ENCODE measurements at places on chromosomes 5 and 9.

GRCh38 chr5:13408616-13409015, 535.9 kb downstream of the DNAH5 start:
- DNase-seq, result no peak

- DNase-seq, result no peak
Observed at GRCh38 chr5:172763120-172763464, 7.9 kb downstream of the DUSP1 start.

DNA sequence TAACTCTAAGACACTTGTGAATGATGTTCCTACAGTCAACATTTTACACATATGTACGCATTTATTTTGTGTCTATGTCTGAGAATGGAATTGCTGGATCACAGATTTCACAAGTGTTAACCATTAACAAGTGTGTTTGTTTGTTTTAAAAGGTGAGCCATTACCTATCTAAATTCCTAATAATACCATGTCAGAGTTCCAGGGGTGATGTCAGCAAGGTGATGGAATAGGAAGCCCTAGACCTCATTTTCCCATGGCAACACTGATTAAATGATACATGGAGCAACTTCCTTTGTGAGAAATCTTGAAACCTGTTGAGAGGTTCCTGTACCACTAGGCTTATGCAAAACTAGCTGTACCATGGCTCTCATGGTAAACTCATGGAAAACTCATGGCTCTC, 309.7 kb downstream of the CYLC2 start:
- DNase-seq, result no peak

GRCh38 chr5:128506643-128507042, 31.4 kb downstream of the FBN2 start:
- no peak for DNase-seq

DNA sequence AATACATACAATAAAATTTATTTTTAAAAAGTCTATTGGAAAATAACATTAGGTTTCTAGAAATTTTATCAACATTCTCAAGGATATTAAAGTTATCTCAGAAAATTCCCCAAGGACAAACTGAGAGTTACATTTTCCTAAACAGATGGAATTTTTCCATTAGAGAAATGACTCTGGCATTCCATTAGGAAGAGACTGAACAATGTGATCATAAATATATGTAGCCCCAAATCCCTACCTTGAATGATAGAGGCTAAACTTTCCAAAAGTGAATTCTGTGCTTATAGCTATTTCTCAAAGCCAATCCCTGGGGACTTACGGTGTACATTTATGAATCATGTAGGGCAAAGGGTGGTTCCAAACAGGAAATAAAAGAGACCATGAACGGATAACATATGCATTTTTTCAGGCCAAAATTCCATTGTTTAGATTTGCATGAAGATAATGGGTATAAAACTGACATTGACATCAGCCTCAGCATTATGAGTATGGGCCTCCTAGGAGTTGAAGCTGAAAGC, 1181.0 kb upstream of the DMAC1 start:
- no peak for DNase-seq

- DNase-seq, result no peak
Observed at GRCh38 chr5:157150995-157151394, 8.3 kb upstream of the MED7 start.

DNA sequence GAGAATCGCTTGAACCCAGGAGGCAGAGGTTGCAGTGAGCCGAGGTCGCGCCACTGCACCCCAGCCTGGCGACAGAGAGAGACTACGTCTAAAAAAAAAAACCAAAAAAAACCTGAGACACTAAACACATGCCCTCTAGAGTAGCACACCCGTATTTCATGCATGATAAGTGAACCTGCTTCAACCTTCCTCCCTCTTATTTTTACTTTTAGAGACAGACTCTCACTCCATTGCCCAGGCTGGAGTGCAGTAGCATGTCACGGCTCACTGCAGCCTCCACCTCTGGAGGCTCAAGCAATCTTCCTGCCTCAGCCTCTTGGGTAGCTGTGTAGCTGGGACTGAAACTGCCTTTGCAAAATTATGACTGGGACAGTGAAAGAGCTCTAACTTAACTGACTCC, 17.6 kb upstream of the NANS start:
- DNase-seq, result no peak

DNA sequence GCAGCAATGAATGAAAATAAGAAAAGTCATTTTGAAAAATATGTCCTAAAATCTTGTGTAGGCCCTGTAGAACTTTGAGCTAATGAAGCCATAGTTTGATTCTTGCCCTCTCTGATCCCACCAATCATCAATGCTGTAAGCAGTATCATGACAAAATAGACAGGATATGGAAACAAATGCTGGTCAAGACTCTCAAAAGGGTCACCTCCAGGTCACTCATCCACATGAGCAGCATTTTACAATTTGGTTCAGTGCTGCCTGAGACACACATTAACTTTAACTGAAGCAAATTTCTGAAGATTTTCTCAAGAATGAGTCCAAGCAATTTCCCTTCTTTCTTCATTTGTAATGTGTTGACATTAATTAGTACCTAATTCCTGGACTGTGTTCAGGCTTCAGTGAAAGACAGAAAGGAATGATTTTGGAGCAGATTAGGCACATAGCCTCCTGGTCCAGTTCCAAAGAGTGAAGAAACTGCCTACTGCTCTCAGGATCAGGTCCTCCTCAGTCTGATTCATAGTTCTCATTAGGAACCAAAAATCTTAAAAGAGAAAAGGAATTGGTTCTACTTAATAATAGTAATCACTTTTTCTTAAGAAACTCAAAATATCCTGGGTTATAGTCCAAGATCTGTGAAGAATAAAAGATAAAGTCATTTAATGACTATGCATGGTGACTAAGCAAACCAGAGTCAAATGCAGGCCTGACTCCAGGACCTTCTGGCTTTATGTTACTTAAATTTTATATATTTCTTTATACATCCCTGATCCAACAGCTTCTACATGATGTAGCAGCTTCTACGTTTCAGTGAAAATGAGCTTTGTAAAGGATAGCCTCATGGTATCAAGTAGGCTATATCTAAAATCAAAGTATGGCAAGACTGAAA, 192.1 kb upstream of the RGMB start:
- no peak for DNase-seq

- no peak for DNase-seq
Observed at GRCh38 chr5:121962958-121963357, 1.2 kb downstream of the SRFBP1 start.

GRCh38 chr9:136254381-136255165, 9.0 kb upstream of the QSOX2 start:
- no peak for DNase-seq

DNA sequence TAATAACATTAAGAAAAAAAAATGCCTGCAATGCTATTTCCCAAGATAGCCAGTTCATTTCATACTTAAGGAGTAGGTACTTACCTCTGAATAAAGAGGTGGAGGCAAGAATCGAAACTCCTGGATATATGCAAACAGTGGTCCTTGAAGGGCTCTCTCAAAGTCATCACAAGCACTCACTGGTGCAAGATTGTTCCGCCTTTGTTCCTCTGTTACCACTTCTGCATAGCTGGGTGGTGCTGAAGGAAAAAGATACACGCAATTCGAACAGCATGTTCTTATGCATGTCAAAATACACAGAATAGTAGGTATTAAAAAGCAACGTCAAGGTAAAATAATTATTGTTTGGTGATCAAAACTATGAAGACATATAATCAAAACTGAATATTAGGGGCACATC, 9.5 kb downstream of the ARRDC3 start:
- no peak for DNase-seq

DNA sequence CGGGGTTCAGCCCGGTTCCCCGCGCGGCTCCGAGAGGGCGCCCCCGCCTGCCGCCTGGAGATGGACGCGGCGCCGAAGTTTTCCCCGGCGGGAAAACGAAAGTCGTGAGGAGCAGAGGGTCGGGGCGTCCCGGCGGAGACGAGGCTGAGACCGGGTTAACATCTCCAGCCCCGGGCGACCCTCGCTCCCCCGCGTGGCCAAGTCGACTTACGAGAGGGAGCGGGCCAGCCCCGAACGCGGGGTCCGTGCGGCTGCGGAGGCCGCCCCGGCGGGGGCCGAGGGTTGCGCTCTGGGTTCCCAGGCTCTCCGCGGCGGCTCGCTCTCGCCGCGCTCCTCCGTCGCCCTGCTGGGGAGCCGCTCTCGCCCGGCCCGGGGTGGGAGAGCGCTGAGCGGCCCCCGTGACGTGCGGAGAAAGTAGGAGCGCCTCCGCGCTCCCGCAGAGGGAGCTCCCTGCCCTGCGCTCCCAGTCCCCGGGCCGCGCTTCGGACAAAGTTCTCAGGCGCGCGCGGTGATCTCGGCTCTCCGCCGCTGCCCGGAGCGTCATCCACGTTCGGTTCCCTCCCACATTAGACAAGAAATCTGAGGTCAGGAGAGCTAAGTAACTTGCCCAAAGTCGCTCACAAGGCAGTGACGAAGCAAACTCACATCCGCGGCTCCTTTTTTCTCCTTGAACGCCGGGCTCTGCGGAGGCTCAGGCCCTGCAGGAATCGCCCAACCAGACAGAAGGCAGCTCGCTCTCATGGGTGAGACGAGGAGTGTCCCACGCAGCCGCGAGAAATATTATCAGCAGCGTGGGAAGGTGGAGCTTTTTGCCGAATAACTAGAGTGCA, 1.2 kb upstream of the GCNT4 start:
- no peak for DNase-seq

- DNase-seq, result no peak
Observed at GRCh38 chr5:146681585-146682105, 165.7 kb upstream of the GPR151 start.

DNA sequence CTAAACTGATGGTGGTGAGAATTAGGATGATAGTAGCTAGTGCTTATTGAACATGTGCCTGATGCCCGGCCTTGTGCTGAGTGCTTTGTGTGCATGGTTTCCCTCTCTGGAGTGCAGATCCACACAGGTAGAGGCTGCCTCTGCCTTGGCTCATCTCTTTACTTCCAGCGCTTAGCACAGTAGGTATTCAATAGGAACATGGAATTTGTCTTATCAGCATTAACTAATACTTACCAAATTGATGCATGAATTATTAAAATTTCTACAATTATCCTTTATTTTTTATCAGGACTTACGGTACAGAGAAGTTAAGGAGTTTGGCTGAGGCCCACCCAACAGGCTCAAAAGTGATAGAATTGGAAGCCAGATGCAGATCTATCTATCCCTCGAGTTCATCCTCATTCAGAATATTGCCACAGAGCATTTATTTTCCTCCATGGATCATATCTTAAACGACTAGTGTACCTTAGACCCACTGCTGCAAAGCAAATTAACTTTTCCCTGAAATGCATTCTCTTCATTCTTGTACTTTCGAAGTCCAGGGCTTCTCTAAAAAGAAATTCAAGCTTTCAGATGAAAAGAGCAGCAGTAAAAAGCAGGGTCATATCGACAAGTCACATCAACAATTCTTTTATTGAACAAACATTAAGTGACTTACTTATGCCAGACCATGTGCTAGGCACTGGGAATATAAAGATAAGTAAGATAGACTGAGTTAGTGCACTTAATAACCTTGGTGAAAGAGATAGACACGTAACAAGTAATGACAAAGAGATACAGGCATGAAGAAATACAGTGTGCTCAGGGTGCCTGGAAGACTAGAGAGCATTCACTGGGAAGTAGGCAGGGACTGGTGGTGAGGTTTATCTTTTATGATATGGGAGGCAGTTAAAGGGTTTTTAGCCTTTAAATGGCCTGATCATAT, 290.0 kb downstream of the ARRDC3 start:
- no peak for DNase-seq

GRCh38 chr5:172529896-172530295, 75.6 kb upstream of the SH3PXD2B start:
- no peak for DNase-seq

DNA sequence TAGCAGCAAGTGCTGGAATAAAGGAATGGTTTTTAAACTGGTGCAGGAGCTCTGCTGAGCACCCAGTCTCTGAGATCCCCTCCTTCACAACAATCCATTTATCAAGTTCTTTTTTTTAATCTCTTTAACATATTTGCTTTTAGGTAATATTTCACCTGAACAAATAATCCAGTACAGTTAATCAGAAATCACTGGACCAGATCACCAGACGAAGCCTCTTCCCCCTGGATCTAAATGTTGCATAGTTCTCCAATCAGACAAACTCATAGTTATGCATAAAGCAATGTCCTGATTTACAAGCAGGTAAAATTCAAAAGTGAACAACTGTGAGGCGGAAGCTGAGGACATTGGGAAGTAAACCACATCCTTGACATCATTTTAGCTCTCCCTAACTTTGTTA, 657.7 kb upstream of the RORB start:
- no peak for DNase-seq

DNA sequence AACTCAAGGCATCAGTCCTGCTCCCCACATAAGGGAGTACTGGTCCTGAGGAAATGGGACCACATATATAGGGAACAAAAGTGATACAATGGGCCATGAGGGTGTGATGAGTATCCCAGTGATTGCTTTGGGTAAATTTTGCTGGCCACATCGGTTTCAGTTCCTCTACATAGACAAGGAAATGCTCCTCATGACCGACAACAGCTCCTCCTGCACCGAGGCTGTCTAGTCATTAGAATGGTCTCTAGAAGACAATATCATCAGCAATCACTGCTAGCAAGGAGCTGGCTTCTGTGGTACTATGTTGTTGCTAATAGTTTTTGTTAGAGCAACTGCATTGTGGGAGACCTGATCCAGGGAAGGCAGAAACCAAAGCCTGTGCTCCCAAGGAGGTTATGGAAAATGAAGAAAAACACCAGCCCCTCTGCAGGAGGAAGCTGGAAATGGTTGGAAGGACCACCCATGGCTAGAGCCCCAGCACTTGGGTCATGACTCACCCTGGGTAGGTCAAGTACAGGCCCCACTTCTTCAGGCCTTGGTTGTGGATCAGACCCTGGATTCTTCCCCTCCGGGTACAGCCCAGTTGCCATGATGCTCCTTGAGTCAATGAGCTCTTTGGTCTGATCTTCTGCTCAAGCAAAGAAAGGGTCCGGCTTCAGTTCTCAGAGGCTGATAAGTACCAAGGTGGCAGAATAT, 3.4 kb upstream of the CTSL start:
- no peak for DNase-seq

GRCh38 chr9:15426019-15426418, 3.3 kb downstream of the SNAPC3 start:
- DNase-seq, result no peak

DNA sequence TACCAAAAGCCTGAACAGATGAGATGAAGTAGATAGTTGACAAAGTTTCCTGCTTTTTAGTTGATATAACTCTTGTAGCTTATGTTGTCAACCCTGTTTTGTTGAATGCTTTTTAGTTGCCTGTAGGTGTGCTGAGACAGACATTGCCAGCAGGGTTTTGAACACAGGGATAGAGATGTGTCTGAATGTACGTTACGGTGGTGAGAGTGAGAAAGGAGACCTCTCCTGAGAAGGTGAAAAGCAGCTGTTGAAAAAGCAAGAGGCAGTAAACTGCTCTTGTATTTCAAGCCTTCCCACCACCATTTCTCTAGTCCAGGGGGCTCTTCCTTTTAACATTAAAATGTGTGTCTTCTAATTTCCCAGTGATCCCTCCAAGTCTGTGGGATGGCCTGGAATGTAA, 14.7 kb downstream of the DNAJC21 start:
- no peak for DNase-seq

DNA sequence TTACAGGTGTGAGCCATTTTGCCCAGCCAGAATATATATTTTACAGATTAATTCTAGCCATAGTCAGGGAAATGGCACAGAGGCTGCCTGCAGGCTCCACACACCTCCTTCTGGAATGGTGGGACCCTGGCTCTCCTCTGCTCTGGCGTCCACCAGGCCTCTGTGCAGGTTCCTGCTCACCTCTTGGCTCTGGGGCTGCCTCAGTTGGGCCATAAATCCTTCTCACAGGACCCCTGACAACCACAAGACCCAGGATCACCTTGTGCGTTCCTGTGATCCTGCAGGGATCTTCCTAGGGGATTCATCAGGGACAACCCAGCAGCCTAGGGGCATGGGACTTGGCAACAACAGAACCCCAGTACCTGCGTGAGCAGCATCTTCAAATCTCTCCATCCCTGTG, 93.0 kb upstream of the FSTL4 start:
- DNase-seq, result no peak

- DNase-seq, result no peak
Observed at GRCh38 chr9:8621416-8621815, 821.8 kb upstream of the DMAC1 start.

Data from cortex of kidney (tissue), 1 donor.